ENCODE measurements at places on chromosomes 4 and X.

DNA sequence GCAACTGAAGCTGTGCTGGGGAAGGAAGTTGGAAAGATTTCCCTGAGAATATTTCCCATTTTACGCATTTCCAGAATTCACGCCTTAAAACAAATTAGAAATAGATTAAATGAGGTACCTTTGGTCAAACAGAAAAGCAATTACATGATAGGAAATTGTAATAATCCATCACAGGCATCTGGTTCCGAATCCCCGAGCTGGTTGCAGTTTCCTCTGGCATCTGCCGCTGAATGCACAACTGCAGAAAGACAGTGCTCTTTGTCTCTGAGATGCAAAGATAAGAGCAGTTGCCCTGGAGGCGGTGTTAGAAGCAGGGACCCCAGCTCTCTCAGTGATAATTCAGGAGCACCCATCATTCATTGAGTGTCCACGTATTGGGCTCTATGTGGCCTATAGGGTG lies 224.4 kb downstream of the LDB2 start:
- DNase-seq: no peak

- no peak for DNase-seq
These were observed 64.8 kb downstream of the CD40LG start for GRCh38 chrX:136712650-136713310.

- DNase-seq: no peak
These were observed 4.7 kb upstream of the KLF3 start for GRCh38 chr4:38659346-38659745.

- no peak for DNase-seq
These were observed 108.3 kb upstream of the MID1IP1 start for GRCh38 chrX:38692961-38693360.

GRCh38 chr4:41185614-41186592 lies 28.4 kb downstream of the APBB2 start:
- DNase-seq: no peak

DNA sequence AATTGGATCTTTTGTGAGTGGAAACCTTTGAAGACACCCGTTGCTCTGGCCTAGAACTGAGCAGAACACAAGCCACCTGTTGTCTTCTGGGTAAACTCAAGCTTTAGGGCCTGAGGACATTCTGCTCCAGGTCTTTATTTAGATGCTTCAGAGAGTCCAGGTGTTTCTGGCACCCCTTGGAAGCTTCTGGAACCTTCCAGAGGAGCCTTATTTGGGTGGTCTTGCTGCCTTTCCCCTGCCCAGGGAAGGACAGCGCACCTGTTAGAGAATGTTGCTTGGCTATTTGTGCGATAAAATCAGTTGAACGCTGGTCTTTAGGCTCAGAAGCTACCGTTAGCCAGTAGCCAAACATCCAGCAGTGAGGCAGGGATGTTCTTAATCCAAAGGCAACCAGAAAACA lies 3.0 kb downstream of the ZNF275 start:
- DNase-seq: no peak

DNA sequence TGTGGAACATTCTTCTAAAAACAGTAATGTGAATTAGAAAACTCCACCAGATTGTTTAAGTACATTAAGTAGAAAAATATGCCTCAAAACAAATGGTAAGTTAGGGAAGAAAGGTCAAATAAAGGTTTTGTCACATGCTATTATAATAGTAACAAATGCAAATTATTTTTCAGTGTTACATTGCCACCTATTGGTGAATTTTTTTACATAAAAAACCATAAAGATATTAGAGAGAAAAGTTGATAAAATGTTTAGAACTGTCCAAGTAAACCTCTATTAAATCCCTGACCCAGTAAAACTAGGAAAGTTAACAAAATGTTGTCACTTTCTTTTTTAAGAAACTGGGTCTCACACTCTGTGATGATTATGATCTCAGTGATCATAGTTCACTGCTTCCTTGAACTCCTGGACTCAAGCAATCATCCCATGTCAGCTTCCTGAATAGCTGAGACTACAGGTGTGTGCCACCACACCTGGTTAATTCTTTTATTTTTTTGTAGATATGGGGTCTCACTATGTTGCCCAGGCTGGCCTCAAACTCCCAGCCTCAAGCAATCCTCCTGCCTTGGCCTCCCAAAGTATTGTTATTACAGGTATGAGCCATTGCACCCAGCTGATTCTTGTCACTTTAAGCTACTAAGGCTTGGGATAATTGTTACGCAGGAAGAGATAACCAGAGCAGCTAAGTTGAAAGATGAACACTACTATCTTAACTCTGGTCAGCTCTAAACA lies 157.6 kb downstream of the ATRX start:
- DNase-seq: no peak

GRCh38 chr4:81550388-81550859 lies 78.7 kb upstream of the RASGEF1B start:
- DNase-seq: no peak

GRCh38 chr4:140515423-140515822 lies 8.5 kb upstream of the ELMOD2 start:
- no peak for DNase-seq

DNA sequence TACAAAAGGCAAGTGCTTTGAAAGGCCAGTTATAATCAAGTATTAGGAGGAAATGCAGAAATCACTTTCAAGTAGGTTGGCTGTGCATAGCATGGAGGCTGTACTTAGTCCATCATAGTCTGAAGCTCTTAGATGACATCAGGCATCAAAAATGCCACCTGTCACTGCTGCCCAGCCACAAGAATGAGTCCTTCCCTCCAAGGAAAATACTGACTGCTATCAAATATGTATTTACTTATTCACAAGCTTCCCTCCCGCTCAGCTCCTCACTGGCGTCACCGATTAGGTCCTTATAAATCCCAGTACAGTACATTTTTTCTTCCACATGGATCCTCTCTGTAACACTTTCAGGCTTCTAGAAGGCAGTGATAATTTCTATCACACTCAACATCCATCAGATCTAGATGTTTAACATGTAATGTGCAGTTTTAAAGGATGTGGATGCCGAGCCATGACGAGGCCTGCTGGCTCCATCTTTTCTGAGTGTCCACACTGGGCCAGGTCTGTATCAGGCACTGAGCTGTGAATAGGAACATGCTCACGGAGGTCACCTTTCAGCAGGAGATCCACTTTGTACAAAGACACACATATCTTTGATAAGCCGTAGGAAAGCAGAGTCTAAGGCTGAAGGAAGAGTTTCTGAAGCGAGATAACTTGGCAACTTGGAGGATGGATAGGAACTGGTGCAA lies 121.9 kb downstream of the PALLD start:
- no peak for DNase-seq
